ENCODE measurements at places on chromosomes 1 and 21. TPM values are rescaled to one million over a fixed set of nuclear protein-coding genes. Genes with fewer than 3 reads are reported as not detected.

DNA sequence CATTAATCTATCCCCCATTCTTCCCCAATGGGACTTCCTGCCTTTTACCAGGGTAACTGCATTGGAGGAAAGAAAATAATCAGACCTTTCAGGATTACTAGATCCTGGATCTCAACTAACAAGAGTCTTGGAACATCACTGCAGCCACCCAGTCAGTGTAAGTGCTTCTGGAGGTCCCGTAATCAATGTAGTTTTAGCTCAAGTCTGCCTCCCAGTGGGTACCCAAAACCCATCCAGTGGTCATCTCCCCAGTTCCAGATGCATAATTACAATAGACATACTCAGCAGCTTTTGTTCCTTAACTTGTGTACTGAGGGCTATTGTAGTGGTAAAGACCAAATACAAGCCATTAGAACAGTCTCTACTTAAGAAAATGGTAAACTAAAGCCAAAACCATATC is 319.1 kb downstream of the GPATCH2 start:
- H3K4me1 ChIP-seq: no peaks in the 10 kb centered on the region
- H3K27me3 ChIP-seq: no peaks in the 10 kb centered on the region
- H3K27ac ChIP-seq: no peak overlapping the region
- no peaks in the 10 kb centered on the region for H3K36me3 ChIP-seq
- no peak overlapping the region for H3K4me3 ChIP-seq
- no peak for DNase-seq

DNA sequence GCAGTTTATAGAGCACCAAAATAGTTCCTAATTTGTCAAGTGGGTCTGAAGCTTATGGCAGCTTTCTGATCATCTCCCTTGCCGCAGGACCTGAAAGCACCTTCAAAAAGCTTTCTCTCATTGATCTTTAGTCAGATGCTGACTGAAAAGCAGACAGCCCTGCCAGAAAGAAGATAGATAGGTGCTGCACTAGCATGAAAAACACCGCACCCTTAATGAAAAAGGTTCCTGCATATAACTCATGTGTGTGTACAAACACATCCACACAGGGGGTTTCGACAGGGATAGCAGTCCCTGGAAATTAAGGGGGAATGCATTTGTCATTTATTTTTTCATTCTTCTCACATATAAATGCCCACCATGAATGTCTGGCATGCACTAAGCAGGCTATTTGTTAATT is 361.7 kb upstream of the SNX7 start:
- no peak for DNase-seq
- no peak overlapping the region for H3K27ac ChIP-seq
- no peak overlapping the region for H3K4me3 ChIP-seq
- H3K4me1 ChIP-seq: no peaks in the 10 kb centered on the region
- H3K36me3 ChIP-seq: no peaks in the 10 kb centered on the region
- H3K27me3 ChIP-seq: no peaks in the 10 kb centered on the region

DNA sequence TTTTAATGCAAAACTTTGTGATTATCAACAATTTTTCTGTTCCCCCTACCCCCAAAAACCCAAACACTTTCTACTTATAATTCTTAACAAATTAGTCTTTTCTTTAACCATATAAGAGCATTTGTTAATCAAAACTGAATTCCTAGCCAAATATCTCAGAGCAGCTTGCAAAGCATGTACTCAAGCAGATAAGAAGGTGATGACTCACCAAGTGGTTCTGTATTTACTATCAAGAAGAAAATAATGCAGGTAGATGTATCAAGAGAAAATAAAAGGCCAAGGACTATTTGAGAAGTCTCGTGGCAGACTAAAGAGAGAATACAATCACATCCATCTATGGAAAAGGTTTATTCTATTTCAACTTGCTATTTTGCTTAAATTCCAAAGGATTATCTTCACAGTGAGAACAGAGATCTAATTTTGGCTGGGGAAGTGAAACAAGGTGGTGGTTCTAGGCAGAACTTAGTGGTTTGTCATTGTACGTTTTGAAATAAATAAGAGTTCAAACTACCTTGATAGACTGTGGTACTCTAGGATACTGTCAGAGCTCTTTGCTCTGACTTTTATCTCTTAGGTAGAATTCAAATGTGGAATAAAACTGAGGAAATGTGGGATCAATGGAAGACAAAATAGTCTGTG is 94.7 kb upstream of the NRIP1 start:
- no peak for DNase-seq
- H3K4me3 ChIP-seq: no peak overlapping the region
- H3K27me3 ChIP-seq: no peaks in the 10 kb centered on the region
- H3K36me3 ChIP-seq: no peaks in the 10 kb centered on the region

- no peaks in the 10 kb centered on the region for H3K36me3 ChIP-seq
- H3K4me1 ChIP-seq: peaks cover 28% of the 10 kb centered on the region
- peak; percentile 50 for DNase-seq
- no peak overlapping the region for H3K4me3 ChIP-seq
These were observed 50.0 kb upstream of the SLC19A1 start for GRCh38 chr21:45592208-45592619.

DNA sequence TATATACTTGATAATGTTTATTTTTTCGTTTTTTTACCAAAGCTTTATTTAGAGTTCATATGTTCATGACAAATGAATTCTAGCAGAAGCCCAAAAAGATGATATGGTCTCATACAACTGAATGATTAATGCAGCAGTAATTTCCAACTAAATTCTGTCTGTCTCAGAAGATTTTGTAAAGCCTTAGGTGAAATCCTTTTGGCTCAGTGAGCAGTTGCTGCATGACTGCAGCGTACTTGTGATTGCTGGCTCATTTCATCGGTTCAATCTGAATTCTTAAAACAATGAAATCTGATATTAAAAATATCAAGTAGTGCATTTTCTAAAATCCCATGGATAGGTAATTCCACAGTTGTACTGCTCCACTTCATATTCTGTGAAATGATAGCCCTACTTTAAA is 73.2 kb downstream of the AK5 start:
- no peaks in the 10 kb centered on the region for H3K4me1 ChIP-seq
- no peaks in the 10 kb centered on the region for H3K36me3 ChIP-seq
- H3K27me3 ChIP-seq: no peaks in the 10 kb centered on the region
- no peak overlapping the region for H3K4me3 ChIP-seq

DNA sequence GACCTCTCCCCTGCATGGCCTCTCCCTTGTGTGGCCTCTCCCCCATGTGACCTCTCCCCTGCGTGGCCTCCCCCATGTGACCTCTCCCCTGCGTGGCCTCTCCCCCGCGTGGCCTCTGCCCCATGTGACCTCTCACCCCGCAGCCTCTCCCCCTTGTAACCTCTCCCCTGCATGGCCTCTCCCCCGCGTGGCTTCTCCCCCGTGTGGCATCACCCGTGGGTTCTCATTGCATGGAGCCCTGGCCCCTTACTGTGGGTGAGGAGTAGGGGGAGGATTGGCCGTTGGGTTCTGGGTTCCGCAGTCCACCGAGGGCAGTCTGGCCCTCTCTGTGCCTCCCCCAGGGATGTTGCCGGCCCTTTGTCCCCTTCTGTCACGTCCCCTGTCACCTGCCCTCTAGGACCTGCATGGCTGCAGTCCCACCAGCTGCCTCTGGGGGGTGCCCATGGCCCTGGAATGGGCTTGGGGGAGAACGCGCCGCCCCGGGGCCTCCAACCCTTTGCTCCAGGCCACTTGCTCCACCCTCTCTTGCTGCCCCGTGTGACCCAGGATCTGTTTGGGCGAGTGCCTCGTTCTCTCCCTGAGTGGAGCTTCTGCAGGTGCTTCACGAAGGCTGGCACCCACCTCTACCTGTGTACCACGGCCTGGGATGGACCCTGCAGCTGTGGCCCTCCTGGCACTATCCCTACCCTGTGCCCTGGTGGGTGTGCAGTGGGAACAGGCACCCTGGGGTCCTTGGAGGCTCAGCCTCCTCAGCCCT is 21.3 kb downstream of the RRP1 start:
- H3K36me3 ChIP-seq: peaks cover 3% of the 10 kb centered on the region
- DNase-seq: peak; percentile 89
- no peaks in the 10 kb centered on the region for H3K27me3 ChIP-seq

DNA sequence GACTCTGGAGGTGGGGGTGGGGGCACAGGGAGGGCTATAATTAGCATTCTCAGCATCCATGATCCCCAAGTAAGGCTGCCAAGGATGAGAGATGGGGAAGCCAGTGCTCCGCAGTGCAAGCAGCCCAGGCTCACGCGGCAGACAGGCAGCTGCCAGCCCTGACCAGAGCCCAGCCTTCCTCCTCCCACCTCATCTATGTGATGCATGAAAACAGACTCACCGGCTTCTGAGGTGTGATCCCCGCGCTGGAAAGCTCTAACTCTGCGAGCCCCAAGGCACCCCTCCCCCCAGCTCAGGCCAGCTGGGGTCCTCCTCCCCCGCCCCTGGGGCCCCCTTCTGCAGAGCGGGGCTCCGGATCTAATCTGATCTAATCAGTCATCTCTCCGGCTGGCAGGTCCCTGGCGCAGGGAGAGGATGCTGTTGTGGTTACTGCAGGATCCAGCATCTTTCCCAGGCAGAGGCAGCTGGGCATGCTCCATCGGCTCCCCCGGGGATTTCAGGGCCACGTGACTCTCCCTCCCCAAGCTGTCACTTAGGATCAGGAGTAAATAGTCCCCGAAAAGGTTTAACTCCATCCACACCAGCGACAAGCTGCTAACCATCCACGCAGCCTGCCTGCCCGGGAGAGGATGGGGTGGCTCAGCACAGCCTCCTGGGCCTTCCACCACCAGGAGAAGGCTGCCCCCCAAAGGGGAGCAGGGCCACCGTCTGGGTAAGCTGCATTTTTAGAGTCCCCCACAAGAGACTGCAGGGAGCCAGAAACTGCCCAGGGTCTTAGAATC is at the start of gene PLEKHA6:
Gene PLEKHA6 (minus strand): TSS at position 456 of the 782 bp plus-strand sequence. CDS start 86,202 bp downstream, outside the sequence.
- no peak within 1 kb of the TSS for H3K27ac ChIP-seq
- peaks cover 9% of the 10 kb centered on the region for H3K27me3 ChIP-seq
- H3K4me3 ChIP-seq: no peak within 1 kb of the TSS

The ATAD3C gene
- total RNA-seq: 0.45 TPM

The CTBS gene
- total RNA-seq: 13.9 TPM

GRCh38 chr21:35508139-35508888 is 459.2 kb upstream of the RUNX1 start:
- peaks cover 17% of the 10 kb centered on the region for H3K4me1 ChIP-seq
- peak; percentile 68 for DNase-seq
- no peak overlapping the region for H3K4me3 ChIP-seq

- no peak for DNase-seq
- H3K27me3 ChIP-seq: no peaks in the 10 kb centered on the region
- no peaks in the 10 kb centered on the region for H3K36me3 ChIP-seq
- H3K27ac ChIP-seq: no peak overlapping the region
- H3K4me1 ChIP-seq: no peaks in the 10 kb centered on the region
- no peak overlapping the region for H3K4me3 ChIP-seq
These were observed 31.8 kb upstream of the PLD5 start for GRCh38 chr1:242556276-242556675.

- no peaks in the 10 kb centered on the region for H3K27me3 ChIP-seq
- peaks cover 12% of the 10 kb centered on the region for H3K4me1 ChIP-seq
- DNase-seq: no peak
- H3K4me3 ChIP-seq: no peak within 1 kb of the TSS
- H3K27ac ChIP-seq: peak within 1 kb of the TSS; percentile 51
- no peaks in the 10 kb centered on the region for H3K36me3 ChIP-seq
These were observed at the start of gene PTPN22 for GRCh38 chr1:113871597-113872113. TSS of gene PTPN22 (minus strand) at chr1:113871712.

- H3K27me3 ChIP-seq: no peaks in the 10 kb centered on the region
- H3K36me3 ChIP-seq: no peaks in the 10 kb centered on the region
- H3K4me1 ChIP-seq: peaks cover 6% of the 10 kb centered on the region
These were observed 98.3 kb downstream of the LYPLAL1 start for GRCh38 chr1:219271818-219272535.

GRCh38 chr1:208153386-208153785 is 90.8 kb downstream of the PLXNA2 start:
- no peak overlapping the region for H3K27ac ChIP-seq
- DNase-seq: no peak
- no peak overlapping the region for H3K4me3 ChIP-seq
- no peaks in the 10 kb centered on the region for H3K27me3 ChIP-seq

- no peak for DNase-seq
- H3K36me3 ChIP-seq: no peaks in the 10 kb centered on the region
- H3K27me3 ChIP-seq: no peaks in the 10 kb centered on the region
- H3K4me1 ChIP-seq: peaks cover 2% of the 10 kb centered on the region
These were observed 467.5 kb upstream of the CXADR start for GRCh38 chr21:17045214-17045853.

DNA sequence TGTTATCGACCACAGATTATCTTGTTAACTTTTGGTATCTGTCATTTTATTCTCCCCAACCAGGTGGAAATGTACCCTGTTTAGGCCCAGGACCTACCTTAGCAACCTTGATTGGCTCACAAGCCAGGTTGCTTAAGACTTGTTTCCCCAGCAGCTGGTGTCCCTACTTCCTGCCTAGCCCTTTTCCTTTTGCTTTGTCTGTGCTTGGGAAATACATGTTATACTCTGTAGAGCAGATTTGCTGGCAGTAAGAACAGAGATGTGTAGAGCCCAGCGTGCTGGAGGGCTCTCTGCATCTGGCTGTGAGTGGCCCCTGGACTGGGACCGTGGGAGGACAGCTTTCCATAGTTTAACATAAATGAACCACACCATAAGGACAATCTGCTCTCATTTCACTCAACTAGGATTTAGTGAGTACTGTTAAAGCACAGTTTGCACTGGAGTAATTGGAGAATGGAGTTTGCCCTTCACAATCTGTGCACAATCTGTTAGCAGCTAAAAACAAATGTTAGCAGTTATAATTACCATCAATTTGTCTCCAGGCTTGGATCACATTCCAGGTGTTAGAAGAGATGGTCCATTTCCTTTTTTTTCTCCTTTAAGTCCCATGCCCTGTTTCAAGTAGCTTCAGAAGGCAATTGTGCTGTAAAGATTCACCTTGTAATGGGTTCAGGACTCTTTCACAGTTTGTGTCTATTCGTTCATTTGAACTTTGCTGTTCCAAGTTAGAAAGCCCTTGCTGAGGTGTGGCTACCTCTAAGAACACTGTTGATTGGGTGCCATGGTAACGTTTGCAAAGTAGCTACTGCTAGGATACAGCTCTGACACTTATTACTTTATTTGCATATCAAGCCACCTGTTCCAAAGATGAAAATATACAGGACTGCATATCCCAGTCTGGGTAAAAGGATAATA is at the start of gene APOBEC4:
Gene APOBEC4 (minus strand): TSS at position 770 of the 915 bp plus-strand sequence. CDS start 4,535 bp downstream, outside the sequence.
- H3K36me3 ChIP-seq: no peaks in the 10 kb centered on the region
- no peak within 1 kb of the TSS for H3K4me3 ChIP-seq
- DNase-seq: no peak
- H3K27me3 ChIP-seq: no peaks in the 10 kb centered on the region

The TCHHL1 gene
- total RNA-seq: 3.3 TPM

- no peak for DNase-seq
- H3K27ac ChIP-seq: no peak overlapping the region
- peaks cover 6% of the 10 kb centered on the region for H3K4me1 ChIP-seq
- H3K4me3 ChIP-seq: no peak overlapping the region
These were observed 15.9 kb upstream of the CD58 start for GRCh38 chr1:116586741-116587143.

DNA sequence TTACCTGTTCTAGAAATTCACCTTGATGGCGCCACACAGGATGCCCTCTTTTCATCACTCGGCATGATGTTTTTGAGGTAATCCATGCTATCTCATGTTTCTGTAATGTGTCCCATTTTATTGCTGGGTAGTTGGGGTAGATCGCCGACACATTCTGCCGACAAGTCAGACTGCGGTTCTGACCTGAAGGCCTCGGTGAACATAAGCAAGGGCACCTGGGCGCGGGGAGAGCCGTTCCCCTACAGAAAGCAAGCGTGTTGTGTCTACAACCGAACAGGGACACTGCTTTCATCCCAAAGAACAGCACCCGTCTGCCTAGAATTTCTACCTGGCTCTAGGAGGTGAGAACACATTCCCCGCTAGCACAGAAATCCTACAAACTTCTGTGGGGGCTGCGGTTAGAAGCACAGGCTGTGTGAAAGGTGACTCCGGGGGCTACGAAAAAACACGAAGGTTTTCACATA is 149.2 kb downstream of the PPIAL4G start:
- DNase-seq: no peak
- peaks cover 19% of the 10 kb centered on the region for H3K4me1 ChIP-seq
- H3K36me3 ChIP-seq: no peaks in the 10 kb centered on the region
- peak overlapping the region; percentile 54 for H3K4me3 ChIP-seq
